PC-9 (cell line): ENCODE measurements at places on chromosomes 5 and 9.

DNA sequence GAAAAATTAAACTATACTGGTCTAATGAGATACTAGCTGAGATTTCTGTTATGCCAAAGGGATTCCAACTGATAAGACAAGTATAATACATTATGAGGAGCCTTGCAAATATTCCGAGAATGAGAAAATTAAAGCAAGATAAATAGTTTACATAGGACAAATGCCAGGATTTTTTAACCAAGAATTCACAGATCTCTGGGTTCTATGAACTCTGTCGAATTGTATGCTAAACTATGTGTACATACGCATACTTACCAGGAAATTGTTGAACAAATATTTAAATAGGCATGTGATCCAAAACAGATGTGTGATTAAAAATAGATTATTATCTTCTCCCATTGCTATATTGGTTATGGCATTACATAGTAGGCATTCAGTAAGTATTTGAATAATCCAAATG, 616.6 kb downstream of the GABRG2 start:
- H3K27me3 ChIP-seq: no peaks in the 10 kb centered on the region
- DNase-seq: no peak
- H3K27ac ChIP-seq: no peak overlapping the region
- H3K36me3 ChIP-seq: no peaks in the 10 kb centered on the region
- H3K4me3 ChIP-seq: no peak overlapping the region

- no peaks in the 10 kb centered on the region for H3K36me3 ChIP-seq
- H3K27ac ChIP-seq: peak overlapping the region; percentile 82
- no peaks in the 10 kb centered on the region for H3K27me3 ChIP-seq
- peaks cover 26% of the 10 kb centered on the region for H3K4me1 ChIP-seq
- H3K4me3 ChIP-seq: peak overlapping the region; percentile 53
These were observed 43.3 kb upstream of the ZNF622 start for GRCh38 chr5:16508730-16509531.

DNA sequence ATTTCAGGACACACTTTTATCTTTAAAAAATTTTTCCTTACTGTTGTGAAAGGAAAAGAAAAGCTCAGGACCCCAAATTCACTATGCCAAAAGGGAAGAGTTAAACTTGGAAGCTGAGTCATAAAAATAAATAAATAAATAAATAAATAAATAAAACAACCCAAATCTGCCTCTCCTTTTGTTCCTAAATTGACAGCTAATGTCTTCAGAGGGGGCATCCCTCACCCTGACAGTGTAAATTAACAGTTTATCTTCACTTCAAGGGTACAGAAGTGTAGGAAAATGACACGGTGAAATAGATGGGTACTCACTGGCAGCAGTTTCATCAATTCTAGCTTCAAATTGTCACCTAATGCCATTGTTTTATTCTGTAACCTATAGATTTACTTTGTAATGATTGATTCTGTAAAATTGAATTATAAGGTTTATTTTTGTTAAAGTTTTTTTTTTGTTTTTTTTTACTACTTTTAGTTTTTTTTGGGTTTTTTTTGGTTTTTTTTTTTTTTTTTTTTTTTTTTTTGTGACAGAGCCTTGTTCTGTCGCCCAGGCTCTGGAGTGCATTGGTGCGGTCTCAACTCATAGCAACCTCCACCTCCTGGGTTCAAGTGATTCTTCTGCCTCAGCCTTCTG, 18.5 kb upstream of the ANXA1 start:
- no peaks in the 10 kb centered on the region for H3K36me3 ChIP-seq
- no peak for DNase-seq
- peaks cover 40% of the 10 kb centered on the region for H3K4me1 ChIP-seq
- peak overlapping the region; percentile 78 for H3K27ac ChIP-seq
- peak overlapping the region; percentile 55; the same call in 1 of the 2 replicates for H3K4me3 ChIP-seq

DNA sequence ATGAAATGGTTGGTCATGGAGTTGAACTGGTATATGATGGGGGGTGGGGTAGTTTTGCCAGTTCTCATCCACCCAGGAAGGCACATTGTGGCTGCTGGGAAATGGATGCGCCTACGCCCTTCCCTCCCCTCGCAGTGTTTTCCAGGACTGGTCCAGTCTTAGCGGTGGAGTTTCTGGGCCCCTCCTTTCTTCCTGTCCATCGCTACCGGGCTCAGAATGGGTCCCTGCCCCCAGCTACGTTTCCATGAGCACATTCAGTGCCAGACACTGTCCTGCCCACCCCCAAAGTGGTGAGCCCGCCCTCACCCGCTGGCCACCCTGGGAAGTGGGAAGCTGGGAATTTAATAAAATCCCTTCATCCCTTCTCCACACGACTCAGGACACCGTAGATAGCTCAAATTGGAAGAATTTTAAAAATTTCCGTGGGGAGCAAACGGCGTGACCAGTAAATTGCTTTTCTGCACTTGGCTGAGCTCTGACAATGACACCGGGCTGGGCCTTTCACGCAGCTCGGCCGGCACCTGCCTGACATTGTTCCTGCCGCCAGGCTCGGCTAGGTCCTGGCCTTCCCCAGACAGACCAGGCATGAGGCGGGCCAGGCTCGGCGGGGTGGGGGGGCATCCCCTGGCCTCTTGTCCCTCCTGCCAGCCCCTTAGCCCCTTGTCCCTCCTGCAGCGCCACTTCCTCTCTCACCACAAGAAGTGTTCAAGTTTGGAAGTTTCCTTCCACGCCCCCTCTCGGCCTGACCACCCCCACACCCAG, 3.6 kb downstream of the FGF18 start:
- H3K4me1 ChIP-seq: 0 out of 2 replicates have a peak, but pooled peaks cover 12% of the 10 kb centered on the region
- no peak for DNase-seq
- no peak overlapping the region for H3K4me3 ChIP-seq
- H3K27me3 ChIP-seq: no peaks in the 10 kb centered on the region
- H3K36me3 ChIP-seq: no peaks in the 10 kb centered on the region

GRCh38 chr5:166767858-166768257, 1523.6 kb upstream of the WWC1 start:
- no peak for DNase-seq
- peaks cover 10% of the 10 kb centered on the region; the same call in 1 of the 2 replicates for H3K27me3 ChIP-seq

GRCh38 chr5:36078430-36078829, 11.7 kb upstream of the UGT3A2 start:
- no peaks in the 10 kb centered on the region for H3K36me3 ChIP-seq
- H3K27me3 ChIP-seq: peaks cover 3% of the 10 kb centered on the region; the same call in 1 of the 2 replicates
- H3K27ac ChIP-seq: no peak overlapping the region
- DNase-seq: no peak
- H3K4me1 ChIP-seq: no peaks in the 10 kb centered on the region

DNA sequence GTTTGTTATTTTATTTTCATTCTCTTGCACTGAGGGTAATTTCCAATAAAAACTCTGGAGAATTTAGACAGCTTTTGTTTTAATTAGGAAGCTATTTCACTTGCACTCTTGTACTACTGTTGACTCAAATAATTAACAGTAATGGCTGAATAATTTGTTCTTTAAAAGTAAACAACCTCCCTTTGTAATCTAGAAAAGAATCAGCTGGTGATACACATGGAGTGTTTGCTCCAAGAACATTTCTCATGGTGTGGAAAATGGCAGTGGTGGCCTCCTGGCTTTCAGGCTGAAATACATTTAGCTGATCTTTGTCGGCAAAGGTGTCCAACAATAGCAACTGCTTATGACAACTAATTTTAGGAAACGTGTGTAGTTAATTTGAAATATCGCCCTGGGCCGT, 129.4 kb downstream of the C9orf152 start:
- H3K27me3 ChIP-seq: no peaks in the 10 kb centered on the region
- H3K36me3 ChIP-seq: no peaks in the 10 kb centered on the region
- no peak for DNase-seq
- 0 out of 2 replicates have a peak, but pooled peaks cover 6% of the 10 kb centered on the region for H3K4me1 ChIP-seq
- no peak overlapping the region for H3K4me3 ChIP-seq
- H3K27ac ChIP-seq: no peak overlapping the region
